T follicular helper cell (primary cell): ENCODE measurements at places on chromosomes 7 and 10.

DNA sequence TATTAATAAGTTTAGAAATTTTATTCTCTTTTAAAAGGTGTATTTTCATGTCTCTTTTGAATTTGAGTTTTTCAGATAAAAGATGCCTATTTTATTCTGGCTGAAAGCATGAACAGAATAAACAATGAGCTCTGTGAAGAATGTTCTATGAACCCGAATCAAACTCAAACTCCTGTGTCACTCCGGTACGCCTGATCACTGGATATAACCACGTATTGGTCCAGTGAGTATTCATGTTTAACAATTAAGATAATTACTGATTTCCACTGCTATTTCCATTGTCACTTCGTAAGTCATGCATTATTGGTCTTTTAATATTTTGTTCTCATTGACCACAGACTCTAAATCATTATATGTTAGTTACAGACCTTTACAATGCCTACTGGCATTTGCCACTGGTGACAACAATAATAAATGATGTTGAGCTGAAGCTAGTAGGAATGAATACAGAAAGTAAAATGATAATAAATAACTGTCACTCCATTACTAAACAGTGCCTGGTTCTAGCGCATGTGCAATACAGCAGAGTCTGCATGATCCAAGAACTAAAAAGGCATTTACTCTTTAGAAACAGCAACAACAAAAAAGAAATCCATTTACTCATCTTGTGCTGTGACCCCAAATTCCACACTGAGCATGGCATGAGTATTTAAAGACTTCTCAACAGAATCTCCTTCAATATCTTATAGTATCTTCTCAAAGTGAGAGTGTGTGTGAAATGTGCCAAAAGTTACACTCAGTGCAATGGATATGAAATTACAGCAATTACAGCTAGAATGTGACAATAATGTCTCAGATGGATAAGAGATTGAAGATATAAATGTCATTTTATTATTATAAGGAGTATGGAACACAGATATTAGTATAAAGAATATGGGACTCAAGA, 827.0 kb upstream of the LRRTM3 start:
- no peak for DNase-seq

DNA sequence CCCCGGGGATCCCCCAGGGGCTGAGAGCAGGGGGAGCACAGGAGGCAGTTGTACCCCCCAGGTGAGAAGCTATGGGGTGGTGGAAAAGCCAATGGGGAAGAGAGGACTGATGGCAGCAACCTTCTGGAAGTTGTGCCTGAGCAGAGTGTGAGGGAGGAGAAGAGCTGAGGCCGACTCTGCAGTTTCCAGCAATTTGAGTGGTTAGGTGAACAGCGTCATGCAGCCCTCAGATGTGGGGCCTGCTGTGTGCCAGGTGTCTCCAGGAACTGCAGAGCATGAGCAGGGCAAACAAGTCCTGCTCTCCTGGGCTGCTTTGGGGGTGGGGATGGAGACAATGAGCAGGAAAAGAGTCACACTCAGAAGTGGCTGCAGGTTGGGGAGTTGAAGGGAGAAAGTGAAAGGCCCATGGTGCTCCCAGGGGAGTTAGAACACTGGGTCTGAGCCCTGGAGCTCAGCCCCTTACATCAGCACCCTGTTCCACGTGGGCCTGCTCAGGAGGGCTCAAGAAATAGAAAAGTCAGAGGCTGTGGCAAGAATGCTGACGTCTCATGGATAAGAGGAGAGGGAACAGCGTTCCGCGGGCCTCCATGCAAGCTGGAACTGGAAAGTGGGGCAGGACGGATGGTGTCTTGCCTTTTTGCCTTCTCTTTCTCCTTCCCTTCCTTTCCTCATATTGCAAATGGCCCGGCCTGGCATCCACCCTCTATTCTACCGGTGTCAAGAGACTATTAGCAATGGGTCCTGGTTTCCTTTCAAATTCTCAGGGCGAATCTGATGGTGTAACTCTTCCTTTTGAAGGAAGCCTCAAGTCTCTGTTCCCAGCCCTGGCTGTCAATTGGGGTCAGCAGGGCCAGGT, 4.0 kb upstream of the AFAP1L2 start:
- DNase-seq = no peak

GRCh38 chr7:82050792-82051191, 280.9 kb upstream of the HGF start:
- DNase-seq = no peak

- DNase-seq = no peak
These were observed 365.9 kb downstream of the REEP3 start for GRCh38 chr10:63887023-63887589.

DNA sequence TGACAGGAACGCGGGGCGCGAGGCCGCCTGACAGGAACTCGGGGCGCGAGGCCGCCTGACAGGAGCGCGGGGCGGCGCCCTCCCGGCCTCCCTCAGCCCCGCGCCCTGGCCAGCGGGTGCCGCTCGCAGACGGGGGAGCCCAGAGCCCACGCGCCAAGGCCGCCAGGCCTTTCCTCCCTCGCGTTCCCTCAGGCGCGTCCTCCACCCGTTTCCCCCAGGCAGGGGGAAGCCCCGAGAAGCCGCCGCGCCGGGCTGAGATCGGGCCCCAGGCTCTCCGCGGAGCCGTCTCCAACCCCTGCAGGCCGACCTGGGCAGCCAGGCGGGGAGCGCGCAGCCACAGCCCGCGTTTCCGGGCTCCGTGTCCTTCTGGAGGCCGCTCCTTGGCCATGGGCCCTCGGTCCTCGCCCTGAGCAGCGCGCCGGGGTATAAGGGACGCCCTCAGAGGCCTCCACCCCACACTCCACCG, 17.7 kb downstream of the PTPRN2 start:
- no peak for DNase-seq

DNA sequence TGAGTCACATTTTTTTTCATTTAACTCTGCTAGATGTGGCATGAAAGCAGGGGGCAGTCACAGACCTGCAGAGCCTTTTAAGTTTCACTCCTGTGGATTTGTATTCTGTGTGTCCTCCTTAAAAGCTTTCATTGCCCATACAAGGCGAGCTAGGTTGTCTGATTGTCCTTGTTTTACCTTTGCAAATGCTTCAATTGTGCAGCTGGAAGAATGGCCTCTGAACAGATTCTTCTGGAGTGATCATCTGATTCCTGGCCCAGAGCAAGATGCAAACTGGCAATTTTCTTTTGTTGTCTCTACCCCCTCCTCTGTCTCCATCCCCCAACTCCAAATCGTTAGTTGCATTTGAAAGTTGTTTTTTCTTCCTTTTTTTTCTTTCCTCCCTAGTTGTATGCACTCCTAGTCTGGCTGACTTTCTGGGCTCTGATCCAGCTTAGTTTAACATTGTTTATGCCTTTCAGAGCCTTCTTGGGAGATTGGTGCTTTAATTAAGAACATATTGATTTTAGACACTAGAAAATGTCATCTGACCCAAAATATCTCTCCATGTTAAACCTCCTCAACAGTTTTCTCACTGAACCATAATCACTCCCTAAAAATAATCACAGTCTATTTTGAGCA, 150.2 kb downstream of the REEP3 start:
- DNase-seq = no peak

- no peak for DNase-seq
These were observed 102.7 kb upstream of the FAM13C start for GRCh38 chr10:59465088-59465487.

- no peak for DNase-seq
These were observed 59.6 kb downstream of the ADRB1 start for GRCh38 chr10:114103284-114103683.

GRCh38 chr7:106344861-106345260, 60.1 kb upstream of the NAMPT start:
- DNase-seq = no peak

- no peak for DNase-seq
These were observed 65.7 kb upstream of the STRIP2 start for GRCh38 chr7:129368389-129368986.

GRCh38 chr10:56316603-56317002, 44.5 kb downstream of the ZWINT start:
- no peak for DNase-seq

DNA sequence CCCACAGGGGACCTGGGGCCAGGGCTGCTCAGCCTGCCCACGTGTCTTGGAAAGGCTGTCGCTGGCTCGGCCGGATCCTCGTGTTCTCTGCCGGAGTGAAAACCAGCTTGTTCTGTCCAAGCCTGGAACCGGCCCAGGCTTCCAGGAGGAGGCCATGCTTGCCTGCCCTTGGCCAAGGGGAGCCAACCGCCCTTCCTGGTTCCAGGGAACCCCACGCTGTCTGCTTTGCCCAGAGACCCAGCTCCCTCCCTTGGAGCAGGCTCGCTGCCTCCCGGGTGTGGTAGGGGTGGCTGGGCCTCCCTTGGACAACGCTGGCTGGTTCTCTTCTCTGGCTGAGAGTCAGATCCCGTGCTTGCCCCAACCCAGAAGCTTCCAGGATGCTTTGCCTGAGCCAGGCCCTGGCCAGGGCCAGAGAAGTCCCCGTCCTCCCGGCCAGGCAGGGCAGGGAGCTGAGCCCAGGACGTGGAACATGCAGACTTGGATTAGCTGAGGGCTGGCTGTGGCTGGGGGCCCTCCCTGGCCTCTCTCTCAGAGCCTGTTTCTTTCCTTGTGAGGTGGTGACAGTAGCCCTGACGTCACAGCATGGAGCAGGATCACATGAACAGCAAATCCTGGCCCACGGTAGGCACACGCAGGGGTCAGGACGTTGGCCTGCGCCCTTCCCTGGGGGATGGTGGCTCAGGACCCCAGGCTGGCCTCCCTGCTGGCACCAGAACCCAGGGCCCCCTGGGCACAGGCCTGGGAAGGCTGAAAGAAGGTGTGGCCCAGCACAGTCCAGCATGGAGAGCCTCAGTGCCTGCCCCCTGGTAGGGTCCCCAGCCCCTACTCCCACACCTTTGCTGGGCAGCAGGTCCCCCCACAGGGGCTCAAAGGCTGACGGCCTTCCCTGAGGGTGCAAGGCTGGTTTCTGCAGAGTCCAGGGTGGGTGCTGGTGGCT, 67.5 kb downstream of the PWWP2B start:
- DNase-seq = no peak

DNA sequence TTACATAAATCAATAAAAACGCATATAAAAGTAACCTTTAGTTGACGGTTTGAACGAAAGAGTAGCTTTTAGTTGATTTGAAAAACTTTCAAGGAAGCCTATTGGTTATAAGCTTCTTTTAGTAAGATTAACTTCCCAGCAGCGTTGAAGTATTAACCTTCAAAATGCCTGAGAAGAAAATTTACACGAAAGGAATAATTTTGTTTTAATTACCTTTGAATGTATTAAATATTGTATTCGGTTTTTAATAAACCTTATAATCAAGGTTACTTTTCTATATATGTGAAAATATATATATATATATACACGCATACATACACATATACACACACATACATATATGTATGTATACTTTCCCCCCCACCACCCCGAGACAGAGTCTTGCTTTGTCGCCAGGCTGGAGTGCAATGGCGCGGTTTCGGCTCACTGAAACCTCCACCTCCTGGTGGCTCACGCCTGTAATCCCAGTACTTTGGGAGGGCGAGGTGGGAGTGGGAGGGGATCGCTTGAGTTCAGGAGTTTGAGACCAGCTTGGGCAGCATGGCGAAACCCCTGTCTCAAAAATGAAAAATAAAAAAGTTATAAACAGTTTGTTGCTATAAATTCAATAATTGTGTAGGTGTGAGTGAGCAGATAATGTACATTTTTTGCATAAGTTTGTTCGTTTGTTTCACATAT, 57.6 kb upstream of the EZH2 start:
- peak; percentile 66 for DNase-seq
